ENCODE measurements at places on chromosomes 2 and 18.

- no peak for DNase-seq
These were observed 77.6 kb upstream of the FOXI3 start for GRCh38 chr2:88530081-88530480.

GRCh38 chr18:26540043-26540628 lies 8.2 kb downstream of the KCTD1 start:
- no peak for DNase-seq

DNA sequence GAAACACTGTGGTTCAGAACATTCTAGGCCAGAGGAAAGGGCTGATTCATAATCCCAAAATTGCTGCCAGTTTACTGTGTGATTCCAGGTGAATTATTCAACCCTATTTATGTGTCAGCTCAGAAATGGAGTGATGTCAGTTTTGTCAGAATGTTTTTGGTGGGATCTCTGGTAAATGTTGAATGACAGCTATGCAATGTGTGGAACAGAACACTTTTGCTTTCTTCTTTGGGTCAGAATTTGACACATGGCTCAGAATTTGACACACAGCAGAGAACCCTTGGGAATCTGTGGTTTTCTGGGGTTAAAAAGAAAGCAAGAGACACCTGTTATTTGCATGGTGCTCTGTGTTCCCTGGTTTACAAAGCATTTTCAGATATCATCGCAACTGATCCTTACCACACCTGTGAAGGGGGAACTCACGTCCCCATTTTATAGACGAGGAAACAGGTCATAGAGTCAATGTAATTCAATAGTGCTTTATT lies 1.6 kb upstream of the MTA3 start:
- no peak for DNase-seq

DNA sequence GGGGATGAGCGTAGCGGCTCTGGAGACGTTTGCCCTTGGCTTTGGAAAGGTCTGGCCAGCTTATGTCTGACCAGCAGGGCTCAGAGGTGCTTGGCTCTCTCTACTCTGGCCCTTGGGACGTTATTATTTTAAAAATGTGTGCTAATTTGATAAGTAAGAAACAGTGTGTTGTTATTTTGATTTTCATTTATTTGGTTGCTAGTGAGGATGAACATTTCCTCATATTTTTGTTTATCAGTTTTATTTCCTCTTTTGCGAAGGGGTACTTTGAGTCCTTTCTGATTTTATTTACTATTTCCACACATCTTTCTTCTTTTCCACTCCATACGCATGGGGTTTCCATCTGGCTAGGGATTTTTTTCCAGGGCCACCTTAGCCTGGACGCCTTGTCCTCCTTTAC lies 11.4 kb downstream of the CXCR4 start:
- DNase-seq, result no peak

DNA sequence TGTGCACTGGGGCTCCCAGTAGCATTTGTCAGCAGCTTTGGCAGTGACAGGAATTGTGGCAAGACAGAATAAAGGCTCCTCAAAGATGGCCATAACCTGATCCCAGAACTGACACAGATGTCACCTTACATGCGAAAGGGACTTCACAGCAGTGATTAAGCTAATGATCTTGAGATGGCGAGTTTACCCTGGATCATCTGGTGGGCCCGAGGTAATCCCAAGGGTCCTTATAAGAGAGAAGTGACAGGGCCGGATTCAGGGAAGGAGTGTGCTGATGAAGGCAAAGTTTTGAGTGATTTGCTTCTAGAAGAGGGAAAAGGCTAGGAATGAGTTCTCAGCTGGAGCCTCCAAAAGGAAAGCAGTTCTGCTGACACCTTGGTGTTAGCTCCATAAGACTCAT lies 333.9 kb downstream of the LPIN1 start:
- DNase-seq, result no peak

DNA sequence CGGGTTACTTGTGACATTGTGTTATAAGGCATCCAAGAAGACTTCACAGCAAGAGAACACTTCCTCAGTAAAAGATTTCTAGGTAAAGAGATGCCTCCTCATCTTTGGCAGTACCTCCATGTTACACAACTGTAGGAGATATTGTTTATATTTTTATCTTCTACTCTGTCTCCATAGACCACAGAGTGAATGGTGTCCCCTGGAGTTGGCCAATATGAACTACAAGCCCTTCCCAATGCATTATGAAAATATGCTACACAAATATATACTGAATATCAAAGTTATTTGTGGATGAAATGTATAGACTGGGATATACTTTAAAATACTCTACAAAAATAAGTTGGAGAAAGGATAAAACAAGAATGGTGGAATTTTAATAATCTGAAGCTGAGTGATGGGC lies 46.7 kb downstream of the MBOAT2 start:
- no peak for DNase-seq

- DNase-seq, result no peak
These were observed 751 bp upstream of the NMI start for GRCh38 chr2:151289972-151290866.

DNA sequence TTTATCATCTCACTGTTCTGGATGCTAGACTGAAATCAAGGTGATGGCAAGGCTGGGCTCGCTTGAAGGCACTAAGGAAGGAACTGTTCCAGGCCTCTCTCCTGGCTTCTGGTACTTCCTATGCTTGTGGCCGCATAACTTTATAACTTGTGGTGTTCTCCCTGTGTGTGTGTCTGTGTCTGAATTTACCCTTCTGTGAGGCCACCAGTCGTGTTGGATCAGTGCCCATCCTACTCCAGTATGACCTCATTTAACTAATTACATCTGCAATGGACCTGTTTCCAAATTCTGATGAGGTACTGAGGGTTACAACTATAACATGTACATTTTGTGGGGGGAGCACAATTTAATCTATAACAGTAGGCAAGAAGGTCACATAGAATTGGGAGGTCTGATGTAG lies 41.6 kb downstream of the LYPD6B start:
- DNase-seq, result no peak

GRCh38 chr2:108586631-108587030 lies 52.4 kb downstream of the LIMS1 start:
- DNase-seq, result no peak

GRCh38 chr2:9306911-9307310 lies 100.3 kb downstream of the ASAP2 start:
- no peak for DNase-seq

- no peak for DNase-seq
These were observed 17.3 kb downstream of the HK2 start for GRCh38 chr2:74851191-74851566.

GRCh38 chr2:153071090-153071489 lies 352.7 kb downstream of the ARL6IP6 start:
- no peak for DNase-seq

GRCh38 chr2:126343136-126343535 lies 312.8 kb upstream of the GYPC start:
- DNase-seq, result no peak

- DNase-seq, result no peak
These were observed 484.6 kb upstream of the HS6ST1 start for GRCh38 chr2:128803222-128803621.

- no peak for DNase-seq
These were observed 9.8 kb downstream of the HPCAL1 start for GRCh38 chr2:10312437-10312957.

GRCh38 chr2:49004036-49004626 lies 150.2 kb downstream of the FSHR start:
- DNase-seq, result no peak

- no peak for DNase-seq
These were observed 23.0 kb downstream of the SCN1A start for GRCh38 chr2:166104773-166105172.

DNA sequence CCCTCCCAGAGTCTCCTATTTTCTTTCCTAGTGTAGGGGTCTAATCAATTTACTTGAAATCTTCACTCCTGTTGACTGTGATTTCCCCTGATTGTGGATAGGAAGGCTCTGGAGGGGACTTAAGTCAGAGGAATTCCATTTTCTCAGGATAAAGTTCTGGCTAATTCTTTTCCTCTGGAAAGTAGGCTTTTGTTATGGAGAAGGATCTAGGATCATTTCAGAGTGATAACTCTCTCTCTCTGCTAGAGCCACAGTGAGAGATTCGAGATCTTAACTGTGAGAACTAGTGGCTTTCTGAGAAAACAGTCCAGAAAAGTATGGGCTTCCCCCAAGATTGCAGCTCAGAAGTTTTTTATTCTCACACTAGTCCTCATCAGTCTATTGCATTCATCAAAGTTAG lies 163.9 kb upstream of the TFPI start:
- no peak for DNase-seq

DNA sequence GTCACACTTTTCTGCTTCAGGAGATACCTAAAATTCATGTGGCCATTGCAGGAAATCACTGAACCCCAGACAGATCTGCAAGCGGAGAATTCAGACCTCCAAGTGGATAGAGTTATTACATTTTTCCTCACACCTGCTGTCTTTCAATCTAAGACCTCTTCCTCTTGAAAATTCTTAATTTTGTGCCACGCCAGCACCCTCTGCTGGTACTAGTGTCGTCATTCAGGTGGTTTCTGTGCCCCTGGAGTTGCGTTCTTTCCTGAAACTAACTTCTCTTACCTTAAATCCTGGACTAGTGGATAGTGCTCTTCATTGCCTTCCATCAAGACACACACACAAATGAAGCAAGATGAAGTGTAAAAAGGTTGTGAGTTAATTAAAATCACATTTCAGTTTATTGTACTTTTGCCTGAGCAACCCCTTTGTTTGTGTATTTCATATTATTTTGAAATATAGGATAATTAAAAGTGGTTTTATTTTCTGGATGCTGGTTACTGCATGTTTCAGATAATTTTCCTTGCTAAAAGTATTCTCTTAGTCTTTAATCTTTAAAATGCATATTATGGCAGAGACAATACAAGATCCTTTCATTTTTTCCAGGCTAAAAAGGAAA lies 1.6 kb upstream of the DNER start:
- DNase-seq, result peak; percentile 64

DNA sequence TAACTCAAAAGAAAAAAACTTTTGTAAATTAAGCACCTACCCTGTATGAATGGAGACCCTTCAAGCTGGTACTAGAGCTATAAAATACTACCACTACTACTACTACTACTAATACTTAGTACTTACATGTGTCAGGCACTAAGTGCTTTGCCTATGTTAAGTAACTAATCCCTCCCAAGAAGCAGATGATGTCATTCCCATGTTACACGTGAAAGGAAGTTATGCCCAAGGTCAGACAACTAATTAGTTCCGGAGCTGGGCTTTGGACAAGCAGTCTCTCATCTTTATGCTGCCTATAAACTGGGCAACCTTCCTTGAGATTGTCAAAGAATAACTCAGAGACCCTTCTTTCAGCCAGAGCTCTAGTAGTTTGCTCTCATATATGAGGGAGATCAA lies 13.9 kb upstream of the ATP6V1B1 start:
- no peak for DNase-seq

DNA sequence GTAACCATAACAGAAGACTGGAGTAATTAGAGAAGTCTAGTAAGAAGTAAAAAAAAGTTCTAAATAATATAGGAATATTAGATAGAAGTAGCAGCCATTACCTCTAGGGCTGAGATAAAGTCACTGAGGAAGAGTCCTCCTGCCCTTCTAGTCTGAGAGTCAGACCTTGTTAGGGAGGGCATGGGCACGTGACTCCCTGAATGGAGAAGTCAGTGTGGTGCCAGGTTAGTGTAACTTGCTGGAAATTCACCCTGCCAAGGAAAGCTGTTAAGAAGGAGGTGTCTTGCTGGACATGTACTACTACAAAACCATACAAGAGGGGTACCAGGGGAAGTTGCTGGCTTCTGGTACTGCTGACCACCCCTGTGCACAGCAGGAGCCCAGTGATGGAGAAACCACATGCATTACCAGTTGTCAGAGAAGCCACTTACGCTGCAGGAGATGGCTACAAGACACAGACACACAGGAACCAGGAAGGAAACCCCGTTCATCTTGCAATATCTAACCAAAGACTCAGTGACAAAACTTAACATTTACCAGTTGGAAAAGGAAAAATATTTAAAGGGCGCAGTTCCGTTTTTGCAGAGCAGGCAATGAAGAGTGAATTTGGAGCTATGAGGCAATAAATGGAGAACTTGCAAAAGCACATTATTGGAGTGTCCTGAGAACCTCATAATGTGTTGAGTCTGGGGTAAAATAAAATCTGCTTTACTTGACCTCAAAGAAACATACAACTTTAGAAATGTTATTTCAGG lies 77.2 kb upstream of the TLK1 start:
- DNase-seq, result no peak

GRCh38 chr2:159444754-159445153 lies 158.3 kb upstream of the WDSUB1 start:
- no peak for DNase-seq

DNA sequence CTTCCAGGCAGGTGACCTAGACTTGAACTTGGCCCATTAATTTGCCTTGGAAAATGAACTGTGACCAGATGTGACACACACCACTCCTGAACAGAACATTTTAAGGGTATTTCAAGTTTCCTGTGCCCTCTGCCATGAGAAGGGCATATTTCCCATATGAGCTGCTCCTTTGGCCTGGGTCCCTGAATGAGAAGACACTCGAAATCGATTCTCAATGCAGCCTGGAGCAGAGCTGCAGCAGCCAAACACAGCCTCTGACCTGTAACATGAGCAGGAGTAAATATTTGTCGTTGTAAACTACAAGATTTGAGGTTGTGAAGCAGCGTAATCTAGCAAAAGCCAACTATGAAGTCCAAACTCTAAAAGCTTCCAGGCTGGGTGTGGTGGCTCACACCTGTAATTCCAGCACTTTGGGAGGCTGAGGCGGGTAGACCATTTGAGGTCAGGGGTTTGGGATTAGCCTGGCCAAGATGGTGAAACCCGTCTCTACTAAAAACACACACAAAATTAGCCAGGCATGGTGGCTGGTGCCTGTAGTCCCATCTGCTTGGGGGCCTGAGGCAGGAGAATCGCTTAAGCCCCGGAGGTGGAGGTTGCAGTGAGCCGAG lies 30.1 kb upstream of the SOS1 start:
- DNase-seq, result no peak

- DNase-seq, result no peak
These were observed 136.3 kb upstream of the GATA6 start for GRCh38 chr18:22033085-22033484.

- no peak for DNase-seq
These were observed 32.9 kb downstream of the C18orf63 start for GRCh38 chr18:74348581-74348980.

- no peak for DNase-seq
These were observed 17.7 kb upstream of the HNRNPLL start for GRCh38 chr2:38620282-38620977.

GRCh38 chr2:134365356-134365755 lies 111.5 kb downstream of the MGAT5 start:
- peak; percentile 10 for DNase-seq

DNA sequence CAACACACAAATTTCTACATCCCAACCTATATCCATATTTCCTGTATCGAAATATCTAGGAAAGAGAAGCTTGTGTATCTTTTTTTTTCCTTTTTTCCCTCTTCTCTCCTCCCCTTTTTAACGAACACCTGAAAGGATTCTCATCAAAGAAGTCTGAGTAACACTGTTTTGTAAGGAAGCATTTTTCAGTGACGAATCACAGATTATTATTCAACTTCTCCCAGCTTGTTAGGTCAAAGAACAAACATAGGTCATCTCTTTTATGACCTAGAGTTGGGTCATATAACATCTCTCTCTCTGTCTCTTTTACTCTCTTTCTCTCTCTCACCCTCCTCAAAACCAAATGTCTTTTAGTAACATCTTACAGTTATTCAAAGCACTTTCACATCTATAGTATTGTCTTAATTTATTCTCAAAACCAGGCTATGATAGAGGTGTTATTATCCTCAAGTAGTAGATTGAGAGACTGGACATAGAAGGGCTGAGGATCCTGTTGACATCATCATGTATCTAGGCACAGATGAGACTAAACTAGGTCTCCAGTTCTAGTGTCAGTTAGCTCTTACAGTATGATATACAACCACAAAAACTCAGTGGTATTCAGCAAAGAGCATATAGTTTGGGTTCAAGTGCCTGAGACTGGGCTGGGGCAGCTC lies 80.1 kb upstream of the SPOPL start:
- peak; percentile 64 for DNase-seq

GRCh38 chr2:148848146-148848545 lies 26.9 kb upstream of the KIF5C start:
- DNase-seq, result no peak
